Sigmoid colon (tissue), 7 donors: ENCODE measurements at places on chromosomes 16 and 17. TPM values are rescaled to one million over a fixed set of nuclear protein-coding genes. Genes with fewer than 3 reads are reported as not detected.
A peak's percentile ranks its signal among the peaks of the same experiment; 100 is the strongest.

OR3A3 gene
- polyA plus RNA-seq = not detected

VTN gene
- 0.45 TPM for polyA plus RNA-seq

NEURL4 gene
- polyA plus RNA-seq = 6.0 TPM

CDH5 gene
- polyA plus RNA-seq = 0.69 TPM

HDAC5 gene
- polyA plus RNA-seq = 21.8 TPM

ARHGAP27 gene
- polyA plus RNA-seq = 144 TPM

TP53TG3B gene
- not detected for polyA plus RNA-seq

COG4 gene
- polyA plus RNA-seq = 51.0 TPM

AATK gene
- 4.2 TPM for polyA plus RNA-seq

TBC1D3 gene
- not detected for polyA plus RNA-seq

DHRS7C gene
- polyA plus RNA-seq = not detected

TMEM106A gene
- polyA plus RNA-seq = 9.4 TPM

GRCh38 chr17:74123866-74124444 lies 79.5 kb upstream of the RPL38 start:
- DNase-seq = no peak

DNA sequence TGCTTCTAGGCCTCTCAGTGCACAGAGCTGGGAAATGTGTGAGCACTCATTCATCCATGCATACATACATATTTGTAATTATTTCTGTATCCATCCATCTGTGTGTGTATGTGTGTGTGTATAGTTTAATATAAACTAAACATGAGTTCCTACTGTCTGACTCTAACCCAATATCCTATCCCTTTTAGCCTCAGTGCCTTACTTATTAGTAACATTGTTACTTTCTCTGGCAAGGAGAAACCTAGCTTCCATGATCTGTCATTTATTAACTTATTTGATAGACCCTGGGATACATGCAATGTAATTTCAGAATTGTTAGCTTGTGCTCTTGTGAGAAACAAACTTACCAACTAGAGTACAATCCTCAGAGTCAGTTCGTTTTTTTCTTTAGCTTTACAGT lies 59.0 kb upstream of the WSCD1 start:
- DNase-seq = no peak

GRCh38 chr17:29645515-29646051 lies 22.9 kb upstream of the CORO6 start:
- peak; percentile 93 for DNase-seq

GRCh38 chr17:36544307-36545076 lies at the start of gene GGNBP2:
Gene GGNBP2, plus strand, starts transcription at chr17:36544919. Its CDS starts 806 bp downstream, at chr17:36545725.
- peak; percentile 95 for DNase-seq

- DNase-seq = no peak
These were observed 81.5 kb downstream of the CA4 start for GRCh38 chr17:60231234-60231633.

DNA sequence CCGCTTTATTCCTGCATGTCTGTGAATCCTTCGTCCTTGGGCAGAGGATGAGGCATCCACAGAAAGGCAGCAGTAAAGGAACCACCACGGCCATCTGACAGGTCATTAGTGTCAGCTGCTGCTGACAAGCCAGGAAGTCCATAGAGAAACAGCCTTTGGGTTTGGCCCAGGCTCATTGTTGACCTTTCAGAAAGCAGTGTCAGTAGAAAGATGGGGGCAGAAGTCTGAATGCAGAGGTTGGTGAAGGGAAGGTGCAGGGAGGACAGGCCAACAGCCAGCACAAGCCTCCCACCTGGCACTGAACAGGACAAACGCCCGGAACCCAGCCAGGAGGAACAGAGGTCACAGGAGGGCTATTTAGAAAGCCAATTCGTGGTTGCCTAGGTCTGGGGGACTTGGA lies 105.8 kb downstream of the VAT1L start:
- no peak for DNase-seq

DNA sequence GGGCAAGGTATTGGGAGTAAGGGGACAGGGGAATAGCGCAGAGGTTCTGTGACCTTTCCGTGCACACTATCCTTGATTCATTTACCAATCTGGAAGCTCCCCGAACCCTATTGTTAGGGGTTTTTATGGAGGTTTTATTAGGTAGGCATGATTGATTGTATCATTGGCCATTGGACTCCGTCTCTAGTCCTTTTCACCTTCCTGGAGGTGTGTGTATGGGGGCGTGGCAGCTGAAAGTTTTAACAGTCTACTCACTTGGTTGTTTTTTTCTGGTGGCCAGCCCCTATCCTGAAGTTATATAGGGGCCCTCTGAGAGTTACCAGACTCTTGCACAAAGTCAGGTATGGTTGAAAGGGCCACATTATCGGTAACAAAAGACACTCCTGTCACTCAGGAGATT lies 23.0 kb downstream of the MAP2K4 start:
- DNase-seq = no peak

DNA sequence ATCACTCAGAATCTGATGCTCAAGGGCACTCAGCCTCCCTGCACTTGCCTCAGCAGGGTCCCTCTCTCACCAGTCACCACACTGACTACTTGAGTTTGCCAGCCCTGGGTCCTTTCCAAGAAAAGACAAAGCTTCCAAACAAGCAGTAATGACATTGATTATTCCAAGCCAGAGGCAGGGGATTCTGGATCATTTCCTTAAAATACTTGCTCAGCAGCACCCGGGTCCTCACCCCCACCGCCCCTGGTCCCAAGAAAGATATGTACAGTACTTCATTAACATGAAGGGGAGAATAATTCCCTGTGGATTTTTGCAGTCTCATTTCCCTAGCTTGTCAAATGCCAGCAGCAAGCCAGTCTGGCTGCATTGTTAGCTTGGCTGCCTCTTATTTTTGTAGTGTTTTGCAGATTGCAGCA lies 83.2 kb upstream of the GNAO1 start:
- no peak for DNase-seq

DNA sequence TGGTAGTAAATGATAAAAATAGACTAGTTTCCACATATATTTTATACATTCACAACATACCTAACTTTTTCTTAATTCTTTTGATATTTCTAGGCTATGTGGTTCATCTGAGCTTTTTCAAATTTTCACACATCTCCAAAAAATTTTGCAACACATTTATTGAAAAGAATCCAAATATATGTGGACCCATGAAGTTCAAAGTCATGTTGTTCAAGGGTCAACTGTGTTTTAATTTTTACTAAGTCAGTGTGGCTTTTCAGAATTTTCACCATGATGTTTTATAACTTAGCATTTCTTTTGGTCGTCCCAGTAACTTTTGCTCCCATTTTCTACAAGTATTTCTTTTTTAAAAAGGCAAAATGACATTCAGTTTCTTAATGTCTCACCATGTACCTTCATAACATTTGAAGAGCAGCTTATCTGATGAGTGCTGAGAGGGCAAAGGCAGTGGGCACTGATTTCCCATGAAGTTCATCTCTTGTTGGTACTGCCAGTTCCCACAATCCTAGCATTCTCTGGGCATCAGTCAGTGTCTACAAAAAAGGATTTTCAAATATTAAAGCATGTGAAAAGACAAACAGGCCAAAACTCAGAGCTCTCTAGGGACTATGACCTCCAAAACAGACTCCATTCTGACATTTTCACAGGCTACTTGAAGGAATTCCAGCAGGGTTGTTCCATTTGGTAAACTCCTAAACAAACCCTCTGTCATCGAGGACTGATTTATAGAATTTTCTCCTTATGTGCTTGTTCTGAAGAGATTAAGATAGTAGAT lies 80.3 kb downstream of the MRTFB start:
- DNase-seq = no peak

GRCh38 chr17:2854143-2855055 lies 58.2 kb downstream of the RAP1GAP2 start:
- DNase-seq = no peak

DNA sequence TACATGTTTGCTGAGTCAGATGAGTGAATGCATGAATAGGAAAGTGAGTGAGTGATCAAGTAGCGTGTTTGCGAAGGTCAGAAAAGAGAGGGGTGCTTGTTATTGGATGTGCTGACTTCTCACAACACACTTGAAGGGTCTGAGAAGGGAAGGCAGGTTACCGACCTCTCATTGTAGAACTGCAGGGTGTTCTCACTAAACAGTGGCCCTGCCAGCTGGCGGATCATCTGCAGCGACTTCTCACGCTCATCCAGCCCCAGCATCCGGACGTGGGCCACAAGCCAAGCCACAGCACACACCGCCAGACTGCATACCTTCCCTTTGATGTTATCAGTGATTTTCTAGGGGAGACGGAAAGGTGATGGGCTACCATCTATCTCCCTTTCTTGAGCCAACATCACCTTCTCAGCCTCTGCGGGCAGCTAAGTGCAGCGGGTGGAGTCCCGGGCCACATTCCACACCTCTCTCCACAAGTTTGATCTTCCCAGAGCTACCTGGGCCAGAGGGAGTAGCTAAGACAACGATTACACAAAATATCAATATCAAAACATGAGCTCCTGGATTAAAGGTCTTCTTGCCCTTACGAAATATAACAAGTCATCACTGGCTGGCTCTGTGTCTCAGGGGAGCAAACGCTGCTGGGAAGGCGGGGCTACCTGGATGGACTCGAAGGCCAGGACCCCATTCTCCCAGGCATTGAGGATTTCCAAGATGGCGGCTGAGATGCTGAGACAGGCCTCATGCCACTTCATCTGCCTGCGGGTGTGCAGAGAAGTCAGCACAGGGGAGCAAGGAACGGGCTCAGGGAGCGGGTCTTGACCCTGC lies 11.0 kb downstream of the CSF3 start:
- DNase-seq = no peak

DNA sequence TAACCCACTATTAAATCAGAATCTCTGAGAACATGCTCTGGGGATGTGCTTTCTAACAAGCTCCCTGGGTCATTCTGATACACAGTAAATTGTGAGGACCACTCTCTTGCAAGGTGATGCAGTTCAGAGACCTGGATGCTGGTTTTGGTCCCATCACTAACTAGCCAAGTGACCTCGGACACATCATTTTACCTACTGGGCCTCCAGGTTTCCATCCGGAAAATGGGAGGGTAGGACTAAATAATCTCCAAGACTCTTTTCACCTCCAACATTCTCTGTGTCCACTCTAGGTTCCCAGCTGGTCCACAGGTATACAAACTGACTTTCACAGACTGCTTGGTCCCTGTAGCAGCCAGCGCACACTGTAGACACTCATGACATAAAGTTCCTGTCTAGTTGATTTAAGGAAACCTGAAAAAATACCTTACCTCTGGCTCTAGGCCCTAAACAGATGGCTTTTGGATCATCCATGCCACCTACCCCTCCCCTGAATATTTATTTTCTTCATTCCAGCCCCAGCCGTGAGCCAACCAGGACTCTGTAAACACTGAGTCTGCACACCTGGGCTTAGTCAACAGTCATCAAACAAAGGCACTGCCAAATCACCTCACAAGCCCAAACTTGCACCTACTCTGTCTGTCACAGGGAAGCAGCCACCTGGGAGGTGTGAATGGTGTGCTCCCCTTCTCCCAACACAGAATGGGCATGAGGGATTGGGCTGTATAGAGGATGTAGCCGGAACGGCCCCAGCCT lies 51.3 kb upstream of the MRPS23 start:
- DNase-seq = no peak

- peak; percentile 40 for DNase-seq
These were observed 276.7 kb downstream of the C16orf95 start for GRCh38 chr16:87040169-87041117.

DNA sequence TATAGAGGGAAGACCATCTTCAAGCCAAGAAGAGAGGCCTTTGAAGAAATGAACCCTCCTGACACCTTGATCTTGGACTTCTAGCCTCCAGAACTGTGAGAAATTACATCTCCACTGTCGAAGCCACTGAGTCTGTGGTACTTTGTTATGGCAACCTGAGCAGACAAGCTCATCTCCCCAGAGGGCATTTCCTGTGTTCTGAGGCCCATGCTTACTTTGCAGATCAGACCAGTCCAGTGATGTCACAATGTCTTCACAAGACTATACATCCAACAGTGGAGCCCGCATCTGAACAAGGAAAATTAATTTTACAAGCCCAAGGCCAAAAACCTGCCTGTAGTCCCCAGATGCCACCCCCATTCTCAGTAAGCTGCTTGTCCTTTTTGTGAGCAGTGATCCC lies 14.8 kb upstream of the C17orf113 start:
- DNase-seq = no peak

- DNase-seq = no peak
These were observed 878 bp upstream of the DNAJA2 start for GRCh38 chr16:46974352-46974751.

DNA sequence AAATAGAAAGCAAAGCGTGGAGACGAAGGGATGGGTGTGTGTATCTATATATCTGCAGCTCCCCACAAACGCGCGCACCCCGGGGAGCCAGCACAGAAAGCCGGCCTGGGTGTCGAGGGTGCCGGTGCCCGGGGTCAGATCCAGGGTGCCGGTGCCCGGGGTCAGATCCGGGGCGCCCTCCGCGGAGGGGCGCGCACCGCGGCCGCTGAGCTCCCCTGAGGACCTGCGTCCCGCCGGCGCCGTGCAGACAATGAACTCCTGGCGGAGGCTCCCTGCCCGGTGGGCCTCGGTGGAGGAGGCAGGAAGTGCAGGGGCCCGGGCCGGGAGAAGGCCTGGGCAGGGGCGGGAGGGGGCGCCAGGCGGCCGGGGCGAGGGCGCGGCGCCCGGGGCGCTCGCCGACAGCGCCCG lies 1.1 kb downstream of the ZNF423 start:
- DNase-seq = peak; percentile 75

- DNase-seq = no peak
These were observed 25.8 kb downstream of the STAT3 start for GRCh38 chr17:42362245-42362961.

GRCh38 chr17:66711881-66712321 lies 123.0 kb upstream of the CACNG5 start:
- DNase-seq = no peak

DNA sequence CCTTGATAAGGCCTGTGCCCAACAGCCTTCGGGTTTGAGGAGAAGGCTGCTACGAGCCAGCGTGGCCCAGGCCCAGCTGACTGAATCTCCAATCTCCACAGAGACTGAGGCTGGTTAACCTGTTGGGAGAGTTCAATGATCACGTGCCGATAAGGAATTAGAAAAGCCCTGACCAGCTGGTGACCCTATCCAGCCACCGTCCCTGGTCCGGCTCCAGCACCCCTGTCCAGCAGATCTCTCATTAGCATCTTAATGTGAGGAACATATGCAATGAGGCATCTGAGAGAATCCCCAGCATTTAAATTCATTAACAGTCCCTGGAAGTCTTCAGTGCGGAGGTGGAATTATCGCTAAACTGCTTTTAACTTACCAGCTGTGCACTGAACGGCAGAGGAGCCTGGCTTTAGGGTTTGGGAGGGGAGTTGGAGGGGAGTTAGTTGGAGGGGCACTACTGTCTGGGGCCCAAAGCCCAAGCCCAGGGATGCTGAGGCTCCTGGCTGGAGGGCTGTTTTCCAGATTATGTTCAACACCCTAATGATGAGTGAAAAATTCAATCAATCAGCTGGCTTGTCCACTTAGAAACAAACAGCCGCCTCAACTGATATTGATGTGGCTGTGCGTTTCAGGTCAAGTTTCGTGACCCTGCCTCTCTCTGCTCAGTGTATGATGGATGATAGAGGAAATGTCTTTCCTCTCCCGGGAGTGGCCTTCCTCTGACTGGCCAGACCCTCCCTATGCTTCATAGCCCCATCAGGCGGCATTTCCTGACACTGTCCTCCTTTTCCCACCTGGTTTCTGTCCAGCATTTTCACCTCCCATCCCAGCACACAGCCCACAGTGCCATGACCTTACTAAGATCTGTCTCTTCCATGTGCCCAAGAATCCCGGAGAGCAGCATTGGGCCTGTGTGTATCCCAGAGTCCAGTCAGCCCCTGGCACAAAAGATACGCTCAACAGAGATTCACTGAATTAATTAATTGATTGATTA lies 184.5 kb downstream of the CCT6B start:
- DNase-seq = no peak
